Fibroblast of mammary gland (primary cell): ENCODE measurements at places on chromosomes 11 and 22.

- no peak for DNase-seq
Measured at GRCh38 chr11:67745181-67745726, 70.8 kb upstream of the ALDH3B2 start.

DNA sequence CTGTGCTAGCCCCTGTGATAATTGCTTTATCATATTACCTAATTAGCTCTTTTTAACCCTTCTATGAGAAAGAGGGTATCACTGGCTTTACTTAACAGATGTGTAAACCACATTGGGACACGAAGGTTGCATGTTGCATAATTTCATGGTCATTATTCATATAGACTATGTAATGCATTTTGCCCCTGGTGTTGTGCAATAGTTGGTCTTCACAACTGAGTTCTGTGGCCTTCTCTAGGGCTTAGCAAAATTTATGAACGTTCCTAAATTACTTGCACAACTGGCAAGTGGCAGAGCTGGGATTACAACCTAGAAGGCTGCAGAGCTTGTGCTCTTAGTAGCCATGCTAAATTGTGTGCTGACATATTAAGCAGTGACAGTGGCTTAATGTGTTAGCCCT is 34.6 kb upstream of the PDGFD start:
- DNase-seq = peak; percentile 49

DNA sequence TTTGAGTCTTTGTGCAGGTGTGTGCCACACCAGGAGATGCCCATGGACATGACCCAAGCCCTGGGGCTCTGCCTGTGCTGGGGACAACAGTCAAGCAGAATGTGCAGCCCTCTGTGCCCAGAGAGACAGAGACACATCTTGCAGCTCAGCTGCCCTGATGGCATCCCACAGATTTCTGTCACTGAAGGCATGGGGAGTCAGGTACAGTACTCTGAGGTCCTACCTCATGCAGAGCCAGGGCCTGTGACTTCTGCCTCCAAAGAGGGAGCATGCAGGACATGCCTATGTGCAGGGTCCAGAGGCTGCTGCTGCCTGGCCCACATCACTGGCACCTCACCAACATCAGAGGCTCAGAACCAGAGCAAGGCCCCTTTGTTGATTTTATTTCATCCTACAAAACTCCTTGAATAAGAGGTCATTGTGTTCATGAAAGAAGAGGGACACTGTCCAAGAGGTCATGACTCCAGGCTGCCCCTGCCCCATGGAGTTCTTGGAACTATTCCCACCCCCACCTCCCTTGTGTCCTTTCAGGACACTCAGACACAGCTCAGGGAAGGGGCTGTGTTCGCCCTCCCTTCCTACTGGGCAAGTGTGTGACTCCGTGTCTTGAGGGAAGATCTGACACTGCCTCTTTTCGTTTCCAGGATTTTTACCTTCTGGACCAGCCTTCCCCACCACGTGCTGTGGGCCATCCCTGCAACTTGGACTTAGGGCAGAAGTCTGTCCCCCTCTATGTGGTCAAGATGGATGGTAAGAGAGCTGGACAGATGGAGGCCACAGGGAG is 62.3 kb downstream of the BTG4 start:
- DNase-seq = no peak

DNA sequence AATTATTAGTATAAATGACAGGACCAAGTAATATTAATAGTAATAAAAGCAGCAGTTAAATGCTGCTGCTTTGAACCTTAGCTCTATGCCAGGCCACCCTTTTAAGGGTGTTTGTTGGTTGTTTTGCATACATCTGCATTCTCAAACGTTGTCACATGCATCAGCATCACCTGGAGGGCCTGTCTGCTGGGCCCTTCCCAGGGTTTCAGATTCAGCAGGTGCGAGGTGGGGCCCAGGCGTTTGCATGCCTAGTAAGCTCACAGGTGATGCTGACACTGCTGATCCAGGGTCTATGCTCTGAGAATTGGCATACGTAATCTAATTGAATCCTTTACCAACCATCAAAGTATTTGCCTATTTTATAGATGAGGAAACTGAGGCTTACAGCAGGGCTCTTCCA is 246.5 kb downstream of the CADM1 start:
- no peak for DNase-seq

GRCh38 chr11:77771135-77771534 is 49.4 kb downstream of the RSF1 start:
- DNase-seq = no peak

DNA sequence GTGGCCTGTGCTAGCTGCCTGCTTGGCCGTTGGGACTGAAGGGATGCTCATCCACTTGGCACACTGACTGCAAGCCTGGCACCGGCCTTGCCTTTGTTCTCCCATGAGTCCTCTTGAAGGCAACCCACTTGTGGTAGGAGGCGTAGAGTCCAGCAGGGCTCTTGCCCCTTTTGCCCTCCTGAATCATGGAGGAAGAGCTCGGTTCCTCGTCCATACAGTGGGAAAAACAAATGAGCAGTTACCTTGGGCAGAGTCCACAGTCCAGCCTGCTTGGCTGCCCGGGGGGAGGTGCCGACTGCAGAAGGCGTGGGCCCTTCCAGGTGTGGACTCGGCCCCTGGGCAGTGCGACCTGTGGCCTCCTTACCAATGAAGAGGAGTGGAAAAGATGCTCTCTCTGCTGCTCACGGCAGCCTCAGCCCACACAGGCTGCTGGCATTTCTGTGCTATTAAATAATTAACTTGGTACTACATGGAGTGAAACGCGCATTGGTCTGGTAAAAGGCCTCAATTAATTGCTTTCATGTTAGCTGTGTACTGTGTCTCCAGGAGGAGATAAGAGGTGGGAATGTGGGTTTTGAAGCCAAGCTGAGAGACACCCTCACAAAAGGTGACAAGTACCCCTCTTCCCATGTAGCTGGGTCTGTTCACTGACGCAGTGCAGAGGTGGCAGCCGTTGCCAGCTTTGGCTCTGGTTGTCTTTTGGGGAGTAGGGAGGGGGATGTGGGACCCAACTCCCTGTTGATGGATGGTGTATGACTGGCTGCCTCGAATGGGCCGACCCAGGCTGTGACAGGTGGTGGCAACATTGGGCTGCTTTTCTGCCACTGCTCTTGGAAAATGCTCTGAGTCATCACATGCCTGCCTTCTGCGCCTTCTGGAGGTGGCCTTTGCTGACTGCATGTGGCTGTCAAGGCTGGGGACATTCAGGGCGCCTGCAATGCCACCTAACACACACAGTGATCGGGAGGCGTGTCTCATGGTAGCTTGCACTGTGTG is 26.8 kb upstream of the B3GAT1 start:
- DNase-seq = no peak

- no peak for DNase-seq
Measured at GRCh38 chr11:5531053-5531831, 14.7 kb upstream of the UBQLNL start.

GRCh38 chr11:47258317-47258902 is 614 bp downstream of the NR1H3 start:
- DNase-seq = no peak

DNA sequence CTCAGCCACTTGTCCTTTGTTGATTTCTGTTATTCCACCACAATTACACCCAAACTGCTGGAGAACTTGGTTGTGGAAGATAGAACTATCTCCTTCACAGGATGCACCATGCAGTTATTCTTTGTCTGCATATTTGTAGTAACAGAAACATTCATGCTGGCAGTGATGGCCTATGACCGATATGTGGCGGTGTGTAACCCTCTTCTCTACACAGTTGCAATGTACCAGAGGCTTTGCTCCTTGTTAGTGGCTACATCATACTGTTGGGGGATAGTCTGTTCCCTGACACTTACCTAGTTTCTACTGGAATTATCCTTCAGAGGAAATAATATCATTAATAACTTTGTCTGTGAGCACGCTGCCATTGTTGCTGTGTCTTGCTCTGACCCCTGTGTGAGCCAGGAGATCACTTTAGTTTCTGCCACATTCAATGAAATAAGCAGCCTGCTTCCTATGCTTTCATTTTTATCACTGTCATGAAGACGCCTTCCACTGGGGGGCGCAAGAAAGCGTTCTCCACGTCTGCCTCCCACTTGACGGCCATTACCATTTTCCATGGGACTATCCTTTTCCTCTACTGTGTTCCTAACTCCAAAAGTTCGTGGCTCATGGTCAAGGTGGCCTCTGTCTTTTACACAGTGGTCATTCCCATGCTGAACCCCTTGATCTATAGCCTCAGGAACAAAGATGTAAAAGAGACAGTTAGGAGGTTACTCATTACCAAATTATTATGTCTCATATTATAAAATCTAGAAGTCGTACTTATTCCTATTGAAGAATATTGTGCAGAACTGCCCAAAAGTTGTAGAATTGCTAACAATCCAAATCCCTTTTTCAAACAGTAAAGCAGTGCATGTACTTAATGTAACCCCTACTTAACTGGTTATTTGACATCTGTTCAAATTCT is 53.2 kb downstream of the OR4C6 start:
- DNase-seq = no peak

GRCh38 chr11:19735909-19736498 is 23.4 kb downstream of the NAV2 start:
- DNase-seq = no peak

DNA sequence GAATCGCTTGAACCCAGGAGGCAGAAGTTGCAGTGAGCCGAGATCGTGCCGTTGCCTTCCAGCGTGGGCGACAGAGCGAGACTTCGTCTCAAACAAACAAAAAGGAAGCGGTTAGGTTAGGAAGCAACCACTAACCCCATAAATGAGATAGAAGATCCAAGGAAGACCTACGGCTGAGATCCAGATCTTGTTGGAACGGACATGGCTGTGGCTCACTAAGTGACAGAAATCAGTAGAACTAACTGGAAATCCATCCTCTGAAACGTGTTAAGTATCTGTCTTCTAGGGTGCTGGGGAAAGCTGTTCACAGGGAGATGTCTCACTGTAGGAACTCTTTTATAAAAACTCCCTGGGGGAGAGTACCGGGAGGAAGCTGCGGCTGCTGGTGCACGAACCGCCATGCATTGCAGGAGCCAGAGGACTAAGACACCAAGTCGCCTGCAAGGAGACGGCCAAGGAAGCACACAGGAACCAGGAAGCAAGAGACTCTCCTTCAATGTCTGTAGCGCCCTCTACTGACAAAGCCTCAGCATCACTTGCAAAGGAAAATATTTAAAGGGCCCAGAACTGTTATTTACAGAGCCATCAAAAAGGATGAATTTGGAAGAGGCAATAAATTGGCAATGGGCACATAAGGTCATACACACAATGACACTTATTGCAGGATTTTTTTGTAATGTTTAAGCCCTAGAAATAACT is 16.9 kb upstream of the SPTY2D1 start:
- peak; percentile 76 for DNase-seq

GRCh38 chr22:41621099-41621910 is at the start of gene XRCC6:
XRCC6 (plus strand) TSS chr22:41621295; CDS start chr22:41622005, 710 bp downstream.
- peak; percentile 100 for DNase-seq

GRCh38 chr22:25403811-25404471 is 160.5 kb upstream of the GRK3 start:
- DNase-seq = peak; percentile 77

- DNase-seq = no peak
Measured at GRCh38 chr11:58796333-58796732, 48.2 kb downstream of the GLYATL2 start.

- peak; percentile 30 for DNase-seq
Measured at GRCh38 chr22:39748877-39749276, 144.7 kb downstream of the ENTHD1 start.

DNA sequence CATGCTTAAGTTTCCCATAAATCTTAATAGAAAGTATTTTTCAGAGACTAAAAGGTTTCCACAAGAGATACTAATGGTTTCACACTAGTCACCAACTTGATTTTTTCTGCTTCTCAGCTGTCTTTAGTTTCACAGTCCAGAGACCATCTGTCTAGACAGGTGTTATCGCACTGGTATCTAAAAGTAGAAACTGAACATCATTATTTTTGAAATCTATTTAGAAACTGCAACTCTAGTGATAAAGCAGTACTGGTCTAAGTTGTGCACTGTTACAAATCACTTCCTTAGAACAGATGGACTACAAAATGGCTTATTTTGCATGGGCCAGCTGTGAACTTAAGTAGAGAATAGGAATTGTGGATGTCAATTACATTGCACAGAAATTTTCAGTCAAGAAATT is 78.0 kb downstream of the CNTN5 start:
- DNase-seq = no peak

DNA sequence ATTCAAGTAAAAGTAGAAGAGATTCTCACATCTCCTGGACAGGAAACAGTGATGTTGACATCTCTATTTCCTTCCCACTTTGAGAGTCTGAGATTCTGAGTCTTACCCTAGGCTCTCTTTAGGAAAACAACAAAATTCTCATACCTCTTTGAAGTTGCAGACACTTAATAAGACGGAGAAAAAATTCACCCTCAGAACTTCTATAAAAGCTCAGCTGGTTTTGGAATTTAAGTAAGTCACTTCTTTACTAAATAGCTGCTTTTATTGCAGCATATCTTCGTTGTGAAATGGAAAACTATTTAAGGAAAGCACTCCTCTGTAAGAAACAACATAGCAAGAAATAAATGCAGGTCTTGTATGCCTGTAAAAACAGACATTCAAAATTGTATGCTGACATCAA is 79.1 kb downstream of the MSANTD4 start:
- no peak for DNase-seq

DNA sequence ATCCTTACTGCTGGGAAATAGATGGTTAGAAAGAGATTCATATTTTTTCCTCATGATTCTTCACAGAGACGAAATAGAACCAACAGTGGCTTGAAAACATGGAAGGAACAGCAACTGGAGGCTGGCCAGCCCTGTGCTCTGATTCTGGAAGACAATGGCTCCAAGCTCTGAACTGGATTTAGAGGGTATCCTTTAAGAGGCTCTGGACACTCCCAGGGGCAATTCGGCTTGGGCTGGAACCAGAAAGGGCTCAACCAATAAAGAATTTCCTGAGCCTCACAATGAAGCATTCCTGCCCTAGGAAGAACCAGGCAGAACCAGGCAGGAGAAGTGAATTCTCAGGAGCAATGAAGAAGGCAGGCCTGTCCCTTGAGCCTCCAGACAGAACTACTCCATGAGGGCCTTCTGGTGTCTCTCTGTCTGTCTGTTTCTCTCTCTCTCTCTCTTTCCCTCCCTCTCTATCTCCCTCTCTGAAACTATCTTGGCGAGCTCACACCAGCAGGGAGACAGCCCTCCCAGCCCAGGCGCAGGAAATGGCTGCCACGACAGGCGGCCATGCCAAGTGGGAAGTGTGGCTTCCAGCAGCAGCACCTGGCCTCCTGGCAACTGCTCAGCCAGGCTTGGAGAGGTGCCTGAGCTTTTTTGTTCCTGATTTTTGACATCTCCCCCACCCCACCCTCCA is 93.3 kb downstream of the RCN1 start:
- DNase-seq = no peak

- DNase-seq = no peak
Measured at GRCh38 chr11:23780231-23780630, 716.6 kb upstream of the LUZP2 start.

GRCh38 chr11:46390331-46391171 is 1.0 kb downstream of the CHRM4 start:
- no peak for DNase-seq
